NCI-H748 treated with DMSO at 0.1 percent for 48 hours (cell line): ENCODE measurements at places on chromosomes 16 and 17.

DNA sequence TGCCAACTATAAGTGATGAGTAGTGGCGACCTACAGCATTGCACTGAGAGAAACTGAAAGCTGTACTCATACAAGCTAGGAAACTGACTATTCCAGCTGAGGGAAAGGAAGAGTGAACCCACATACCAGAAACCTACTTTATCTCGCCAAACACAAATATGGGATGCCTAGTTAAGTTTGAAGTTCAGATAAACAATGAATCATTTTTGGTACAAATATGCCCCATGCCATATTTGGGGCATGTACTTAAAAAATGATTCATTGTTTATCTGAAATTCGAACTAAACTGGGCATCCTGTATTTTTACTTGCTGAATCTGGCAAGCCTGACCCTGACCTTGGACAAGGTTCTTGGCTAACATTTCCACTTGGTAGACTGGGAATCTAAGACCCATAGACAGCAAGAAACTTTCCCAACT lies 527.8 kb upstream of the PSMD7 start:
- no peak for DNase-seq

- no peak for DNase-seq
Observed at GRCh38 chr16:73033271-73033998, 14.5 kb downstream of the ZFHX3 start.

GRCh38 chr17:63514974-63515373 lies 8.2 kb upstream of the KCNH6 start:
- no peak for DNase-seq

- DNase-seq: no peak
Observed at GRCh38 chr17:31389657-31390381, 1.7 kb upstream of the RAB11FIP4 start.

DNA sequence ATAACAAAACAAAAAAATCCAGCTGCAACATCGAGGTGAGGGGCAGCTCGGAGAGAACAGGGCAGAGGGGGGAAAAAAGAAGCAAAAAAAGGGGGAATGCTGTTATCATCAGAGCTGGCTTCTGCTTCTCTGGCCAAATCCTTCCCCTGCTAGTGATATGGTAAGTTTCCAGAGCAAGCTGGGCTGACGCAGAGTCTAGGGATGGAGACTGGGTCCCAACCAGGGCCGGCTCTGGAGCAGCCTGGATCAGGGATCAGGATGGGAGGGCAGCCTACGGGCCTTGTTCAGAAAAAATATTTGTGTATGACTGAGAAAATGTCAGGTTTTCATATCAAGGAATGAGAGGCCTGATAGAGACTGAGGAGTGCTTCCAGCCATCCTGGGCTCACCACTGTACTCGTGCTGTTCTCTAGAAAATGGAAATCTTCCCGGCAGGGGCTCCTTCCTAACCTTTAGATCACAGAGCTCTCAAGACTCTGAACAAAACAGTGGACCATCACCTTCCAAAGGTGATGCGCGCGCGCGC lies 726 bp upstream of the C1QTNF1 start:
- no peak for DNase-seq

DNA sequence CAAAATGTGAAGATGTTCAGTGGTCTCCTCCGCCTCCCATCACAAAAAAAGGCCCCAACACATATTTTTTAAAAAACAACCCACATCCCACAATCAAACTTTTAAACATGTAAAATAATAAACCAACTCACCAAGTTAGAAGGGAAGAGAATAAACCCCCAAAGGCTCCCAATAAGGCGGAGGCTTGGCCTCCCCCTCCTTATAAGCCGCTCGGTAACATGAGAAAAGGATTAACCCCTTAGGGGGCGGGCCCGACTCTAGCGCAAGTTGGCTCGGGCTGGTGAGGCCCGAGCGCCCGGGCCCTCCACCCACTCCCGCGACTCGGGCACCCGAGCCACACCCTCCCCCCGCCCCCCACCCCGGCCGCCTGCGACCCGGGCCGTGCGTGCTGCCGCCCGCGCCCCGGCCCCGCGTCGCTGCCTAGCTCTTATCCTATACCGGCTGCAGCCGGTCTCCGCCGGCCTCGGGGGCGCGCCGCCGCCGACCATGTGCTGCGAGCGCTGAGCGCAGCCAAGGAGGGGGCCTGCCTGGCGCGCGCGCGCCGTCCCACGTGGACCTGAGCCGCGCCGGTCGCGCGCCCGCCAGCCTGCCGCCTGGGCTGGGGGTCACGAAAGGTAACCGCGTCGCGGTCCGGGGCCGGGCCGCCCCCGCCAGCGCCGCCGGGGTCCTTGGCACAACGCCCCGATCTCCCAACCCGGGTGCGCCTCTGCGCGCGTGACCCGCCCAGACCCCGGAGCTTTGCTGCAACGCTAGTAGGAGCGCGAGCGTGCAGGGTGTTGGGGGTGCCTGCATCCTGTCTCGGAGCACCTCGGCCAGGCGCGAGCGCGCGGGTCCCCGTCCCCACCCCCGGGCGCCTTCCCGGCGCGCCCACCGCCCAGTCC lies at the start of the genes ARSG and SLC16A6:
Gene ARSG, plus strand, starts transcription at position 541 of the 881 bp plus-strand sequence. CDS start 15,999 bp downstream, outside the sequence.
Gene SLC16A6, minus strand, starts transcription at position 173 of the 881 bp plus-strand sequence. CDS start 12,807 bp downstream, outside the sequence.
- DNase-seq: peak; percentile 58

GRCh38 chr17:64343833-64344637 lies 46.6 kb downstream of the PECAM1 start:
- peak; percentile 88 for DNase-seq

DNA sequence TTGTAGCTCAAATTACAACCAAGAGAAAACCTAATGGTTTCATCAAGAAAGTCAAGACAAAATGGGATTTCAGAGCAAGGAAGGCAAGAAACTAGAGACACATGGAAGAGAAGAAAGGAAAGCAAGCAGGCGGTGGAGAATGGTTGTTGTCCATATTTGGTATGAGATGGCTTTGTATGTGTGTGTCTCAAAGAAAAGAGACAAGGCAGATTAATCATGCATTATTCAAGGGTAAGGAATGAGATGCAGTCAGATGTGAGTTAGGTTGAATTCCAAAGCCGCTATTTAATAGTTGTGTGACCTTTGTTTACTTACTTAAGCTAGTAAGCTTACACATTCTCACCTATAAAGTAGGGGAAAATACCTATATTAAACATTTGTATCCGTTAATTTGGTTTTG lies 1029.6 kb downstream of the CDH11 start:
- DNase-seq: no peak

DNA sequence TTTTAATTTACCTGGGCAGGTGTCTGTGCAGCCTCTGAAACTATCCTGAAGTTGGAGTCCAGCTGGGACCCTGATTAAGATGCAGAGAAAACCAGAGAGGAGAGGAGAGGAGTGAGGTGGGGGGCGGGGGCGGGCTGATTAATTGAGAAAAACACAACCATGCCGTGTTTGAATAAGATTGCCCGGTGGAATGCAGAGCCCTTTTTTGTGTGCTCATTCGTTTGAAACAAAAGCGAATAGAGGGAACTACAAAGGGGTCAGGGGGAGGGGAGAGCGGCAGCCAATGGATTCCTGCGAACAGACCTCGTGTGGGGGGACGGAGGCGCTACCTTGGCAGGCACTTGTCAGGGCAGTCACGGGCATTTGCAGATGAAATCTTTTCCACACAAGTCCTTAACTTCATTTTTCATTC lies 355.8 kb downstream of the SOX9 start:
- no peak for DNase-seq

DNA sequence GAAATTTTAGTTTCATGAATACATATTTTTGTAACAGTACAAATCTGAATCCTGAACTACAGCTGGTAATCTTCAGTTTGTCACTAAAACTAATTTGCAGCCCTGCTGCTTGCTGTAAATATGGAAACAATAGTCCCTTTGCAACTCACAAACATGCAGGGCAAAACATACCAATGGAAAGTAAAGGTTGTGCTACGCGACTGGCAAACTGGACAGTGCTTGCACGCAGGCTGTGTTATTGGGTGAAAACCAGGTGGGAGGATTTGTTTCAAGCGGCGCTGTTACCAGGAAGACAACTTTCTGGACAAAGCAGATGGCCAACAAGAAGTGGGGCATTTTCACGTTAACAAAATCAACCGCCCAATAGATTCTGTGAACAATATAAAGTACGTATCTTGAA lies 93.5 kb downstream of the CDYL2 start:
- DNase-seq: no peak

GRCh38 chr17:45785480-45786193 lies 1.5 kb downstream of the CRHR1 start:
- no peak for DNase-seq

DNA sequence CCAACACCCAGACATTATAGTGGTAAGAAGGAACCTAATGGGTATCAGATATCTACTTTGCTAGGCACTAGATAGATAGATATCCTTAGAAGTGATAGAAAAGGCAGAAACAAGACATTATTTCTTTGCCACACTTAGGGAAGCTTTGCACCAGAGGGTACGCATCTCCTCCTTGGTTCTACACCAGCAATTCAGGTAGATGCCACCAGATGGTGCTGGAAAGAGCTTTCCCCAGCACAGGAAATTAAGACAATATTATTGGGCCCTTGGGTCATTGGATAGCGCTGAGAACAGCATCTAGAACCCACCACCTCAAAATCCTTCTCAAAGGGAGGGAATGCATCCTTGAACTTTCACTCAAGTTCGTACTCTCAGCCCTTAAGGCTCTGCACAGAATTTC lies 173.8 kb upstream of the CCL2 start:
- DNase-seq: no peak

GRCh38 chr16:2785101-2785991 lies 2.0 kb downstream of the PRSS33 start:
- DNase-seq: no peak

- no peak for DNase-seq
Observed at GRCh38 chr17:51016099-51016498, 104.6 kb downstream of the SPAG9 start.

DNA sequence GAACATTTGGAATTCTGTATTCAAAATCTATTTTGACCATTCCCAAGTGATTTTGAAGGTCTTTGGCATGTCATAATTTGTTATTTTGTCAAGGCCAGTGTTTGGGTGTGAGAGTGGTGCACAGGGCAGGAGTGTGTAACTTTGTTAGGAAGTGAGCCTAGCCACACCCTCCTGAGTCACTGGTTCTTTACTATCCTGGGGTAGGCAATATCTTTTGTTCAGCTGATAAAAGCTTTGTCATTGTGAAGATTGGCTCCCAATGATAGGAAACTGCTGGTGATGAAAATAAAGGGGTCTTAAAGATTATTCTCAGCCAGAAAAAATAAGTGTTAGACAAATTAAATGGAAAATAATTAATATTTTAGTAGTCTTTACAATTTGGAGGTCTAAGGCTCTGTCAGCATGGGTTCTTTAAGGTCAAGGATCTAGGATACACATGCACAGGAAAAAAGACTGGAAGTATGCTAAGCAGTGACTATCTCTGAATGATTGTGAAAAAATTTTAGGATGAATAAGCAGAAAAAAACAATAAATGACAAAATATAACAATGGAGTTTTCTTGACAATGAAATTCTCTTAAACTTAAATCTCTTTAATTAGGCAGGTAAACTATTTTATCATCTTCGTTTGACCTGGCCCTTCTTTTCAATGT lies 5.1 kb downstream of the UBN1 start:
- no peak for DNase-seq

DNA sequence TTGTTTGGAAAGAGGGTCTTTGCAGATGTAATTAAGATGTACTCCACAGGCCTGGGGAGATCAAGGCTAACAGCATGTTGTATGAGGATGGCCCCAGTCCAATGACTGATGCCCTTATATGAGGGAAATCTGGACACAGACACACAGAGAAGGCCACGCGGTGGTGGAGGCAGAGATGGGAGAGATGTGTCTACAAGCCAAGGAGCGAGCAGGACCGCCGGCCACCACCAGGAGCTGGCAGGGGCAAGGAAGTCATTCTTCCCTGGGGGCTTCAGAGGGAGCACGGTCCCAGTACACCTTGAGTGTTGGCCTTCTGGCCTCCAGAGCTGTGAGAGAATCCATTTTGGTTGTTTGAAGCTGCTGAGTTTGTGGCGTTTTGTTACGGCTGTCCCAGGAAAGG lies 14.7 kb downstream of the SOCS3 start:
- DNase-seq: no peak

DNA sequence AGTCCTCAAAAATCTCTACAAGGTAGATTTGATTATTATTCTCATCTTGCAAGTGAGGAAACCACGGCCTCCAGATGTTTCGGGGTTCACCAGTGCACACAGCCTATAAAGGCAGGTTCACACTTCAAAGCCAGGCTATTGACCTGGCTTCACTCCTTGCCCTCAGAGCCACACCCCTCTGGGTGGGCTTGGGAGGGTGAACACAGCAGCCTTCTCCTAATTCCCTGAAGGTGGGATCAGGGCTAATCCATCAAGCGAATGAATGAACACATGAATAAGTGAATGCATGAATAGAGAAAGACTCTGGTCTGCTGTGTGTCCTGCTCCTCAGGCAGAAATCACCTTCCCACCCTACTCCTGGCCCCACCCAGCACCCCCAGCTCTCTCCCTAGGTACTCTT lies 139.0 kb downstream of the CYLD start:
- DNase-seq: no peak

DNA sequence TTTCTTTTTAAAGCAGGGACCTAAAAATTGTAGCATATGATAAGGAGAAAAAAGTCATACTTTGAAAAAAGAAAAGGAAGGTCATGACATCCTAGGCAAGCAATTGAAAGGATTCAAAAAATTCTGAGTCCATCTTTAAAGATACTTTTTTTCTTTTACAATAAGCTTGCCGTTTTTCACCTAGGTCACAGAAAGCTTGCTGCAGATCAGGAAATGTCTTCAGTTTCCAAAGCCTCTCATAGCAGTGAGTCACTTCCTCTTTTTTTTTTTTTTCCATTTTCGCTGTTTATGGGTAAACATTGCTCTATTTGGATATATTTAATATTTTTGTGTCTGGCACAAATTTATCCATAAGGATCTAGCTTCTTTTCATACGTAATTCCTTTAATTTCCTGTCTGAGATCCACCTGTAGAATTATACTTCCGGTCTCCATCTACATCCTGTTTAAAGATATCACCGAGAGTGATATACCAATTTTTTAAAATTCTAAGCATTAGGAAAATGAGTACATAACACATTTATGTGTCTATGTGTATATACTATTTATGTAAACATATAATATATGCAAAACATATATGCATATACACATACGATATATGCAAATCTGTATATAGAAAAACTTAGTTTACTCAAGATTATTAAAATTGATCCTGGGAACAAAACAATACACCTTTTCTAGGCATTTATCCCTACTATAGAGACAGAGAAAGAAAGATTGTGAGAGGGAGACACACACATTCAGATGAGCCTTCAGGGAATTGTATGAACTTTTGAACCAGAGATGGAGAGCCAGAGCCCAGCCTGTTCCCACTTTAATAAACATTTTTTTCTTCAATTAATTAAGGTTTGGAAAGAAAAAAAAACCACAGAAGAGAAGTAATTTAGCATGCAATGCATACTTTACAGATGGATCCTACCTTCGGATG lies 134.4 kb downstream of the SKAP1 start:
- DNase-seq: no peak

GRCh38 chr16:49521734-49522325 lies 148.2 kb downstream of the C16orf78 start:
- DNase-seq: no peak

DNA sequence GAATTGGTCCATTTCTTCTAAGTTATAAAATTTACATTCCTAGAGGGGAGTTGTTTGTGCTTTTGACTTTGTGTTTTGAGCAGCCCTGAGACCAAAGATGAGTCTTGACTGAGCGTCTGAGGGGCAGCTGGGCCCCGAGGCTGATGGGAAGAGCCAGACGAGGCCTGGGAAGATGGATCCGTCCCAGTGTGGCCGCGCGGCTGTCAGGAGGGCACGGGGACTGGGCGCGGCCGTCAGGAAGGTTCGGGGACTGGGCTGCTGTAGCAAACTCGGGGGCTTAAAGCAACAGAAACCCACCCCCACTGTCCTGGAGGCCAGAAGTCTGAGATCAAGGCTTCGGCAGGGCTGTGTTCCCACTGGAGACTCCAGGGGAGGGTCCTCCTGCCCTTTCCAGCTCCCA lies 38.2 kb upstream of the GNG13 start:
- no peak for DNase-seq

- DNase-seq: no peak
Observed at GRCh38 chr17:1078831-1079561, 82.1 kb downstream of the TIMM22 start.

- no peak for DNase-seq
Observed at GRCh38 chr16:89484923-89485679, 5.3 kb downstream of the ANKRD11 start.
